ENCODE measurements at places on chromosomes 16 and 17.
A peak's percentile ranks its signal among the peaks of the same experiment; 100 is the strongest.

- DNase-seq = no peak
Observed at GRCh38 chr16:4765511-4766474, 1.2 kb downstream of the ZNF500 start.

DNA sequence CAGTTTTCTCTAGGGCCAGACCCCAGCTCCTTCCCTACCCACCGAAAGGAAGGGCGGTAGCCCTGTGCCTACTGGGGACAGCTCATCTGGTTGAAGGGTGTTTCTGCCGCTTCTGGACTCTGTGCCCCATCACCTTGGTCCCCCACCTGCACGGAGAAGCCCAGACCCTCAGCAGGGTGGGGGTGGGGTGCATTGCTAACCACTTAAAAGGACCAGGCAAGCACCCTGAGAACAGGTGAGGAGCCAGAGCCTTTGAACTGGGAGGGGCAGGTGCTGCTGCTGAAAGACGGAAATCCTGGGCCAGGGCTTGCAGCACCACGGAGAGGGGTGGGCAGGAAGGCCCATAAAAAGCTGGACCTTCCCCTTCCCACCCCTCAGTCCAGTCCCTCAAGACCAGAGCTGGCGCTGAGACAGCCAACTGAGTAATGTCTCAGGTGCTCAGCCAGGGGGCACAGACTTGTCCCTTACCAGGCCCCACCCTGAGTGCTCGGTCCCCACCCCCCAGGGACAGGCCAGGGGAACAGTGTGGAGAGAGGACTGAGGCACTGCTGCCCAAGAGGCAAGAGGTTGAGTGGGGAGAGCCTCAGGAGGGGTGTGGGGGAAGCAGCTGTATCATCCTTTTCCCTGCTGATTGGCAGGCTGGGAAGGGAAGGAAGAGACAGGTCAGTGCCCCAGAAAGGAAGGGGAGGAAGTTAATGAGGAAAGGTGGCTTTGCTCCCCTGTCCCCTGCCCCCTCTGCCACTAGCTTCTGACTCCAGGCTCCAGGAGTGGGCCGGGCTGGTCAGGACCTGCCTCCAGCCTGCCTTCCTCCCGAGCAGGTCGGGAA lies 10.9 kb upstream of the SP2 start:
- DNase-seq = no peak

DNA sequence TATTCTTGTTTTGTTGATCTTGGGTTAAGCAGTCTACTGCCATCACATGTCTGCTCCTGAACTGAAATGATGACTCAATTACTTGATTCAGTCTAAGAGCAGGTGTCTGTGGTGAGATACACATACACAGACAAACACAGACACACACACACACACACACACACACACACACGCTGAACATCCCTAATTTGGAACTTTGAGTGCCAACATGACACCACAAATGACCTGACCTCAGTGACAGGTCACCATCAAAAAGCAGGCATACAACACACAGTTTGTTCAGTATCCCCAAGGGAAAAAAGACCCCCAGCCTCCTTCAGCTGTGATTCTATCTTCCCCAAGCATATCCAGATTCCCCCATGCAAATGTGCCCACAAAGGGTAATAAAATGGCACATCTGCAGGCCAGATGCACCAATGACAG lies 130.1 kb upstream of the TMEM97 start:
- no peak for DNase-seq

GRCh38 chr17:42566883-42567573 lies at the start of gene MLX:
Gene MLX (plus strand): TSS chr17:42567100. CDS start chr17:42567125, 25 bp downstream.
- peak; percentile 81 for DNase-seq

DNA sequence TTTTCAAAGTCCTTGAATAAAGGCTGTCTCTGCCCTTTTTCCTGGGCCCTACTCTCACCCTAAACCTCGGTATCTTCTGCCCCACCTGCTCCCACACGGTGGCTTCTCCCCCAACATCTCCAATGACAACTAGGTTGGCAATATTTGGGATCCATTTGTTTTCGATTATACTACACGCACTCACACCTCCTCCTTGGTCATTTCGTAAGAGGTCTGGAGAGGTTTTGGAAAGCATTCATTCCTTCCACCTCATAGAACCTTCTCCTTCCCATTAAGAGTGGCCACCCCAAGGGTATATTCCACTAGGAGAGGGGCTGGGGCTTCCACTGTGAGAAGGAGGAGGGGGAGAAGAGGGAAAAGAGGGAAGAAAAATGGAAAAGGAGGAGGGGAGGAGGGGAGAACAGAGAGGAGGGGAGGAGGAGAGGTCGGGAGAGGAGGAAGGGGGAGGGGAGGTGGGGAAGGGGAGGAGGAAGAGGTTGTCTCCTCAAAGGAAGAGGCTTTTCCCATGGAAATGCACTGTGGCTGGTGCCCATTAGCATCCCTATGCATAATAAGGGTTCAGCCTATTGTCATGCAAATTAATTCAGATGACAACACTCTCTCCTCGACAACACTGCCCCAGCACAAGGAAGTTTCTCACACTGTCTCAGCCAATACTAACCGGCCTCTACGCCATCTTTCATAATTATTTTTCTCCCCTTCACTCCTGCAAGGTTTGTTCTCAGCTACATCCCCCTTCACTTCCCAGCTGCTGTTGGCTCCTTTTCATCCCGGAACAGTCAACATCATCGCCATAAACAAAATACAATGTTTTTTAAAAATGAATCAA lies 30.0 kb downstream of the SOX9 start:
- no peak for DNase-seq

DNA sequence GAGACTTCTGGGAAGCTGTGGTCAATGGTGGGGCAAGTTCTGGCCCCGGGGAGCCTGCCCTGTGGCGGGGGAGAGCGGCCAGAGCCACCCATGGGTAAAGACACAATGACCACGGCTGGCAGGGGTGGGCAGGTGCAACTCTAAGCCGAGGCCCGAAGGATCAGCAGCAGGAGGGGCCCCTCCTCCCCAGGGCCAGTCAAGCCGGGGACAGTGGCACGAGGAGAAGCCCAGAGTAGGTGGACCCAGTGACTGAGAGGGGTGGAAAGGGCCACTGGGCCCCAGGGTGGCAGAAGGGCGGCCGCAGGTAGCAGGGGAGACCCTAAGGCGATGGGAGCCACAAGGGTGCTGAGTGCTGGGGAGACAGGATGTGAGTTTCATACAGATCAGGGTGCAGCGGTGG lies 17.7 kb downstream of the TMEM204 start:
- no peak for DNase-seq

GRCh38 chr17:78258323-78259191 lies 27.1 kb downstream of the TMEM235 start:
- no peak for DNase-seq
